CMK (cell line): ENCODE measurements at places on chromosomes 16 and 17.

- no peak for DNase-seq
These were observed 61.9 kb downstream of the ZFHX3 start for GRCh38 chr16:72985995-72986394.

- no peak for DNase-seq
These were observed 8.5 kb upstream of the COG1 start for GRCh38 chr17:73184136-73184993.

DNA sequence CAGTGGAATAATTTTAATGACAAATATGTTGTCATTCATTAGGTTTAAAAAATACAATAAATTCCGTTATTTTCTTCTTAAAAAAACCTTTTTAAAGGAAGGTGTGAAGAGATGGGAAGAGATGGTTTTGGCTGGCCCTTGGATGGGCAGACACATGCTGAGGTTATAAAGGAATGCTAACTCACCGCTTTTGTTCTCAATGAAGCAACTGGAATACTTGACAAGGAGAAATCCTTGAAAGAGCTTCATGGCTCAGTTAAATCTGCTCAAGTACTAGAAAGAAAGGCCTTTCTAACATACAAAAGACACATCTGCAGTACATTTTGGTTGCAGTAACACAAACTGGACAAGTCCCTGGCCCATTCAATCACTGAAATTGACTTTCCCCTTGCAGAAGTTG, 158.3 kb upstream of the KCNJ16 start:
- DNase-seq = no peak

GRCh38 chr16:21233521-21234150, at the start of gene ANKS4B:
ANKS4B (plus strand) TSS chr16:21233699; CDS start chr16:21233738, 39 bp downstream.
- DNase-seq = no peak
